GM19239 (cell line): ENCODE measurements at places on chromosomes 7 and 10.

GRCh38 chr10:124605001-124605370, 139.2 kb downstream of the FAM53B start:
- DNase-seq: no peak

DNA sequence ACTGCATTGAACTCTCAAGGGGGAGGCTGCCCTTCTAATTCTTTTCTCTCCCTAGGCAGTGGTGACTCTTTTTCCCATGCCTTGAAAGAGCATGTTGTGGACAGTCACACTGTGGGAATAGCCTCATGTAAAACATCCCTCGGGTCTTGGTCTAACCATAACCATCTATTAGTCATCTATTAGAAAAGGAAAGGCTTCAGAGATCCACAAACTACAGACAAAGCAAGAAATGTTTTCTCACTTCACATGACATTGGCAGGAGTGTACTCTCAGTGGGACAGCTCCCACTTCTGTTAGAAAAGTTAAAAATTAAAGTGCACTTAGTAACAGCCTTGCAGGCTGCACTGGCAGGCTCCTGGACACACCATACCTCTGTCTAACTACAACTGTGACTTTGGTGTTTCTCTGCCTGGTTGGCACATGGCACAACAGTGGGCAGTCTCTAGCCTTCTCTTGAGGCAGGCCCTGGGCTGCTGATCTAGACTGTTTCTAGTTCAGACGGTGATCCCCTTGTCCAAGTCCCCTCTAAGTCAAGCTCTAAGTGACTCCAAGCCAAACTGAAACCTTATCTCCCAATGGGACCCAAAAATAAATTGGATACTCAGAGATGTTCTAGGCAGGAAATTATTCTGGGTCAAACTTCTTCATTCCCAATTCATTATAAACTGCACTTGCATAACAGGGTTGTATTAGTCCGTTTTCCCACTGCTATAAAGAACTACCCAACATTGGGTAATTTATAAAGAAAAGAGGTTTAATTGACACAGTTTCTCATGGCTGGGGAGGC, 57.9 kb upstream of the ITGB1 start:
- no peak for DNase-seq

DNA sequence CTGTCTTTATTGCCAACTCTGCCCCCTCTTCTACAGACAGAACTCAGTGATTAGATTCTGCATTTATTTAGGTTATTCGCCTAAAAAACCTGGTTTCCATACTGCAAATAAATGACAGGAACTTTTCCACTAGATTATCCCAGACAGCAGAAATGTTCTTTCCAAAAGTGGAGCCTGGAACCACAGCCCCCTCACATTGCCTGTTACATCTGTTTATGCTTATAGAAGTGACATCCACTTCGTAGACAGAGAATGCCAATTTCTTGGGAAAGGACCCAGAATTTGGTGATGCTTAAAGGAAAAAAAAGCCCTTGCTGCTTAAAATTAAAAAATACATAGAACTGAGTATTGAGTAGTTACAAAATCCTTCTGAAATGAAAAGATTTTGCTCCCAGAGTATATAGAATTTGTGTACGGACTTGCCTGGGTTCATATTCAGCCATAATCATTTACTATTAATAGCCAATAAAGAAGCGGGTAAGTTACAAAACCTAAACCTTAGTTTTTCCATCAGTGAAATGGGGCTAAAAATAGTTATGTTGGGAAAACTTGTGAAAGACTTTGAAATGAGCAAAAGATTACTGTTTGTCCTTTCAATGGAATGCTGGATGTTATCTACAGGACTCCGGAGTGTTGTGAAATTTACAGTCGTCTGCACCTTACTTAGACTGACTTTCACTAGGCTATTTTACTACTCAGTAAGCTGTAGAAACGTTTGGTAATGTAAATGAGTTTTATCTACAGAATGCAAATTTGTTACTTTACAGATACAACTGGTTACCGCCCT, 1.1 kb upstream of the PPP1R9A start:
- DNase-seq: no peak

- DNase-seq: no peak
These were observed 40.9 kb downstream of the NSUN6 start for GRCh38 chr10:18610517-18610916.

- DNase-seq: no peak
These were observed 7.7 kb upstream of the ZNF783 start for GRCh38 chr7:149254181-149254858.

DNA sequence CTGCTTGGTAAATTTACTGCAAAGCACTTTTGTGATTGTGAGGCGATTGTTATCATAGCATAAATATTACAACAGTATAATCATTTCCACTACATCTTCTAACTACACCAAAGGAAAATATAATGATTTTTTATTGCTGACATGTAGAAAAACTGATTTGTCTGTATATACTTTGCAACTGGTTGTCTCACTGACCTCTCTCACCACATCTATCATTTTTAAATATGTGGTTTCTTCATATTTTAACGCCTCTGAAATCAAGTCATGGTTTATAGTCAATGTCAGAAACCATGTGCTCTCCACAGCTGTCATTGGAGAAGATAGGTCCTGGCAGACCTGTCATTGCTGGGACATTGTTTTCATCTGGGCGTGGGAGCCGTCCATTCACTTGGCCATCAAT, 315.4 kb upstream of the KLF6 start:
- no peak for DNase-seq

DNA sequence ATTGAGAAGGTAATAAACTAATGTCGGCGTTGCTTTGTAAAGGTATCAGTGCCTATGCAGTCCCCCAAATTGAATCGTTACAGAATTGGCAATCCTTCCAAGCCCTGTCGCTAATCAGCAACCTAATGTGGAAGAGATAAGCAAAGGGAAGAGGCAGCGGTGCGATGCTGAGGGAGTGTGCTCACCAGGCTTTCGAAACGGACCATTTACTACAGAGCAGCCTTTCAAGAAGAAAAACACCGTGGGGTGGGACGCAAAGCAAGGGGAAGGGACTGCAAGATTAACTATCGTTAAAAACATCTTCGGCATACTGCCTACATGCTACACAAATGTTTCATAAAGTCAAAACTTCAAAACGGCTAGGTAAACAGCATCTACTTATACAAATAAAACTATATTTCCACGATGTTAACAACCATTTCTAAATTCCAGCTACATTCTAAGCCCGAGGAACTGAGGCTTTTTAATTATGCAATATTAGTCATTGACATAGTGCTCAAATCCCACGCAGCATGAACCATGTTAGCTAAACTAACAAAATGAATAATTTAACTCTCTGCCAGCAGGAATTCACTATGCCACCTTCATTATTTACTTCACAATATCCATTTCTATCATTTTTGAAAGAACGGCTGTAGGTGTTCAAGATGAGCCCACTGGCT, 85.2 kb downstream of the CHCHD3 start:
- no peak for DNase-seq

- no peak for DNase-seq
These were observed 5.0 kb upstream of the GDF2 start for GRCh38 chr10:47317251-47317650.

- DNase-seq: no peak
These were observed 16.0 kb upstream of the DPYSL4 start for GRCh38 chr10:132170561-132171361.
